Spinal cord (tissue), 10 donors: ENCODE measurements at places on chromosomes 3 and 15. TPM values are rescaled to one million over a fixed set of nuclear protein-coding genes. Genes with fewer than 3 reads are reported as not detected.

DNA sequence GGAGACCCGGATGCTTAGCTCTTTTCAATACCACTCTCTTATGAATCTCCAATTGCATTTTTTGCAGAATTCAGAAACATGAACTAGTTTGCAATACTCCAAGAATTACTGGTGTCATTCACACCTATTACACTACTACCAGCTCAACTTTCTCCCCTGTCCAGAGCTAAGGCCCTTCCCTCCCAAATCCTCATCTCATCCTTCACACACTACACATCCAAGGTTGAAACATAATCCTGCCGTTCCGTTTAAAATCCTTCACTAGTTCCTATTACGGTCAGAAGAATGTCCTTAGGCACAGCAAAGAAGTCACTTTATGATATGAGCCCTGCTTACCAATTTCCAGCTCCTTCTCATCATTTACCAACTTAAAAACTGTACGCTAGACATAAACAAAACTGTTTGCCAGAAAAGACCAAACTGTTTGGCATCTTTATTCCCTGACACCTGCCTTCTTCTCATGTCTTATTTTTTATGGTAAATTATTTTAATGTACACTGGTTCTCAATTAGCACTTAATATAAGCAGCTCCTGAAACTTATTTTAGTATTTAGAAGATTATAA, 22.6 kb downstream of the TBL1XR1 start:
- H3K4me3 ChIP-seq: no peak overlapping the region
- no peaks in the 10 kb centered on the region for H3K27me3 ChIP-seq

GRCh38 chr3:152385761-152386160, 117.0 kb downstream of the MBNL1 start:
- H3K4me3 ChIP-seq: no peak overlapping the region
- no peaks in the 10 kb centered on the region for H3K27me3 ChIP-seq
- no peaks in the 10 kb centered on the region for H3K36me3 ChIP-seq
- H3K4me1 ChIP-seq: no peaks in the 10 kb centered on the region

- no peak overlapping the region for H3K4me3 ChIP-seq
- peaks cover 16% of the 10 kb centered on the region for H3K4me1 ChIP-seq
- no peaks in the 10 kb centered on the region for H3K36me3 ChIP-seq
Measured at GRCh38 chr15:26295336-26296085, 432.4 kb upstream of the ATP10A start.

DNA sequence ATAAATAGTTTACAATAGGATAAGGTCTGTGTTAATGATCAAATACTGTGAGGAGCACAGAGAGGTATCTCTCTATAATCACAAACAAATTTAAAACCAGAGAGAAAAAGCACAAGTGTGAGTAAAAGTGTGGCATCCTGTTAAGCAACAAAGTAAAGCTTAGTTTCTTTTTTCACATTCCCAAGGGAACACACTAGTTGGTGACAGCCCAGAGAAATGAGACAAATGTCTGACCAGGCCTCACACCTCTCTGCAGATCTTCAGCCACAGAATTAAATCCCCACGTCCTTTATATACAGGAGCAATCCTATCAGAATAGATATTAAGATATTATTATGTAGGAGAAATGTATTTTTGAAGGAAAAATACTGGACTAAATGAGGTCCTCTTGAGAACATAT, 2.7 kb downstream of the FBN1 start:
- H3K4me1 ChIP-seq: peaks cover 10% of the 10 kb centered on the region
- no peak overlapping the region for H3K27ac ChIP-seq
- peaks cover 2% of the 10 kb centered on the region for H3K36me3 ChIP-seq
- DNase-seq: no peak

The TMEM207 gene
- total RNA-seq: not detected

The SEMA3G gene
- total RNA-seq: 26.6 TPM

The CADM2 gene
- 42.2 TPM for total RNA-seq

The GNAT1 gene
- total RNA-seq: not detected

The TLR9 gene
- total RNA-seq: 0.11 TPM

The FHIT gene
- total RNA-seq: 6.9 TPM

The LRRC3B gene
- 24.8 TPM for total RNA-seq
